ENCODE measurements at places on chromosomes 2 and 18.

DNA sequence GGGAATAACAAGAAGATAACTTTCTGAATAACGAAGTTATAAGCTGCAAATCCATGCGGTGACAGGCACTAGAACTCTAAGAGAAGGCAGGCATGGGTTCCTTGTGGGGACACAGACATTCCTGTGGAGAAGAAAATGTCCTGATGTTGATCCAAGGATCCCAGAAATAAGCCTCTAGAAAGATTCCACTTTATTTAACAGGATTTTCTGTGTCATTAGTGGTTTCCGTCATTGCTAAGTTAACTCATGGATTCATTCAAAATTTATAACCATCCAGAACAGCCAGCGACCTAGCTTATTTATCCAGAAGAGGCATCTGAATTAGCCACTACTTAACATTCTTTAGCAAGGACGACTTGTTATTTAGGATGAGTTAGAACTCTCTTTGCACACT, 10.0 kb upstream of the CD302 start:
- no peak overlapping the region for H3K27ac ChIP-seq
- peaks cover 69% of the 10 kb centered on the region for H3K36me3 ChIP-seq
- no peak for ATAC-seq

GRCh38 chr2:219416938-219417337, 1.2 kb upstream of the DES start:
- no peak overlapping the region for H3K4me3 ChIP-seq
- ATAC-seq = no peak
- no peaks in the 10 kb centered on the region for H3K36me3 ChIP-seq
- H3K27ac ChIP-seq = no peak overlapping the region

DNA sequence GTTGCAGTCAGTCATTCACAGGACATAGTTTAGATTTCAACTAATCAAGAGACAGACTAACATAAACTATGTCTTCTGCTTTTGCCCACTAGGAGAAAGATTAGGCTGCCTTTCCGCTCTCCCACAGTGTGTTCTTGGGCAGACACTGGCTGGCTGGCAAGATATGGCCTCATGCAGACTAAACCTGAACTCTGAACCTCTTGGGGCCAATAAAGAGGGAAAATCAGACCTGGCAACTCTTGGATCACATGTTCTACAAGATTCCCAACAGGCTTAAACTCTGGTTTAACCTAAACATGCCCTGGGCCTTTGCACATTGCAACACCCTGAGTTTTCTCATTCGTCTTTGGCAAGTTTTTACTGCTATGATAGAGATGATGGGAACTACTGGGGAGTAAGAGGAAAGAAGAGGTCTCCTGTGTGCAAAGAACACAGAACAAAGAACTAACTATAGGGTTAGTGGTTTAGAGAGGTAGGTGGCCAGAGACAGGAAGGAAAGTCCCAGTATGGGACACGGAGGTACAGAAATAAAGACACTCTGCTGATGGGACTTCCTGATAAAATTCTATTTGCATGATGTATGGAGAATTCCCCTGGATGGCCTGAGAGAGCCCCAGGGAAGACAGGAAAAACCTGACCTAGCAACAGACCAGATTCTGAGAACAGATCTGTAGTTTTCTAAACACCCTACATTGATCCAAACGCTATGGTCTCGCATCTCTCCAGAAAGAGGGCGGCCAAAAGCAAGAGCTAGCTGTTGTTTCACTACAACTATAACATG, 2.0 kb upstream of the ATRAID start:
- H3K27me3 ChIP-seq = no peaks in the 10 kb centered on the region
- H3K4me3 ChIP-seq = peak overlapping the region; percentile 15
- peaks cover 31% of the 10 kb centered on the region for H3K4me1 ChIP-seq
- ATAC-seq = no peak
- peaks cover 40% of the 10 kb centered on the region for H3K36me3 ChIP-seq

DNA sequence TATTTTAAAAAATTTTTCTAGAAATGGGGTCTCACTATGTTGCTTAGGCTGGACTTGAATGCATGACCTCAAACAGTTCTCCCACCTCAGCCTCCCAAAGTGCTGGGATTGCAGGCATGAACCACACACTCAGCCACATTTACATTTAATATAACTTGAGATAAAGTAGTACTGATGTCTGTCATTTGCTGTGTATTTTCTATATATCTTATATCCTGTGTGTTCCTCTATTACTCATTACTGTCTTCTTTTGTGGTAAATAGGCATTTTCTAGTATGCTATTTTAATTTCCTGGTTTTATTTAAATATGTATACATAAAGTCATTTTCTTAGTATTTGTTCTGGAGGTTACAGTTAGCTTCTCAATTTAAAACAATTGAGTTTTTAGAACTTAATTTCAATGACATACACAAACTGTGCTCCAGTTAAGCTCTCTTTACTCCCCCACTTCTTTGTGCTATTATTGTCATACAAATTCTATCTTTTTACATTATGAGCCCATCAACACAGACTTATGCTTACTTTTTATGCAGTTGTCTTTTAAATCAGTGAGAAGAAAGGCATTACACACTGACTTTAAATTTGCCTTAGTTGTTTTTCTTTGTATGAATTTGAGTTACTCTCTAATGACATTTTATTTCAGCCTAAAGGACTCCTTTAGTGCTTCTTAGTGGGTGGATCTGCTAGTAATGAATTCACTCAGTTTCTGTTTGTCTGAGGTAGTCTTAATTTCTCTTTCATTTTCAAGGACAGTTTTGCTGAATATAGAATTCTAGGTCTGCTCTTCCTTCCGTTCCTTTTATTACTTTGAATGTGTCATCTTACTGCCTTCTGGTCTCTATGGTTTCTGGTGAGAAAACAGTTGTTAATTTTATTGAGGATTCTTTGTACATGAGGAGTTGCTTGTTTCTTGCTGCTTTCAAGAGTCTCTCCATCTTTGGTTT, 6.2 kb upstream of the INPP4A start:
- no peak overlapping the region for H3K4me3 ChIP-seq
- H3K4me1 ChIP-seq = peaks cover 6% of the 10 kb centered on the region
- no peak overlapping the region for H3K27ac ChIP-seq
- no peaks in the 10 kb centered on the region for H3K36me3 ChIP-seq
- H3K27me3 ChIP-seq = peaks cover 8% of the 10 kb centered on the region

GRCh38 chr2:30649278-30649677, 158.0 kb downstream of the CAPN13 start:
- no peaks in the 10 kb centered on the region for H3K27me3 ChIP-seq
- ATAC-seq = no peak
- H3K27ac ChIP-seq = no peak overlapping the region
- H3K4me3 ChIP-seq = no peak overlapping the region

DNA sequence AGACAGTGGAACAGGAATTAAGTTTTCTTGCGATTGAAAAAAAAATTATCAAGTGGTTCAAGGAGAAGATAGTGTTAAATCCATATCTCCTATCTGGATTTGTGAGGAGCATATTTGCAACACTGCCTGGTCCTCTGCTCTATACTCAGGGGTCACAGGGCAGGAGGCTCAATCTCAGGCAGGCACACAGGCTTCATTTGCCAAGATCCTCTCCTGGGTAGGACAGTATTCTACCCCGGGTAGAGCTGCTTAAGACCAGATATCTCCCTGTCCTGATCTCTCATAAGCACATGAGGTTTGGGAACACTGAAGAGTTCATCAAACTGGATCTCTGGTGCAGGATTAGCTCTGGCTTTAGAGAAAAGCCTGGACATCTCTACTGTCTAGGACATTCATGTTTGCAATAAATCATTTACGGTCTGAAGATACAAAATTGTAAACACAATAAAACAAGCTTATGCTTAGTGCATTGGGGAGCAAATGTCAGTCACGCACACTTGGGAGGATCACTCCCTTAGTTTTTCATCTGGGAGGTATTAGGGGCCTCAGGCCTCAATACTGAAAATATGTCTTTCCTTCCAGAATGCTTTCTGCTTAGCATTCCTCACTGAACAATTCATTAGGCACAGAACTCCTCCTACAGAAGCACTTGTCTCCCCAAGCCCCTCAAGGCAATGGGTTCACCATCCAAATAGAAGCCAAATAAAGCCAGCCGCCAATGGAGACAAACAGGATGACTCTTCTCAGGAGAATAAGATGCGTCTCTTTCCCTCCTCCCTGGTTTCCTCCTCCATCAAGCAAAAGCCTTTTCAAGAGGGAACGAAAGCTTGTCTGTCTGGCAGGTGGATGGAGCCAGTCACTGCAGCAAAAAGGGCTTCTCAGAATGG, 34.1 kb upstream of the LCLAT1 start:
- no peak overlapping the region for H3K4me3 ChIP-seq
- no peaks in the 10 kb centered on the region for H3K36me3 ChIP-seq
- no peaks in the 10 kb centered on the region for H3K27me3 ChIP-seq
- no peak overlapping the region for H3K27ac ChIP-seq
- peaks cover 17% of the 10 kb centered on the region for H3K4me1 ChIP-seq
- no peak for ATAC-seq

GRCh38 chr18:46679846-46680598, 23.0 kb upstream of the LOXHD1 start:
- H3K4me3 ChIP-seq = no peak overlapping the region
- H3K27ac ChIP-seq = no peak overlapping the region
- peaks cover 16% of the 10 kb centered on the region for H3K27me3 ChIP-seq
- no peaks in the 10 kb centered on the region for H3K36me3 ChIP-seq

- H3K4me1 ChIP-seq = no peaks in the 10 kb centered on the region
- no peaks in the 10 kb centered on the region for H3K27me3 ChIP-seq
- no peak overlapping the region for H3K4me3 ChIP-seq
- no peak for ATAC-seq
These were observed 267.9 kb downstream of the FBXO15 start for GRCh38 chr18:73879766-73880165.

DNA sequence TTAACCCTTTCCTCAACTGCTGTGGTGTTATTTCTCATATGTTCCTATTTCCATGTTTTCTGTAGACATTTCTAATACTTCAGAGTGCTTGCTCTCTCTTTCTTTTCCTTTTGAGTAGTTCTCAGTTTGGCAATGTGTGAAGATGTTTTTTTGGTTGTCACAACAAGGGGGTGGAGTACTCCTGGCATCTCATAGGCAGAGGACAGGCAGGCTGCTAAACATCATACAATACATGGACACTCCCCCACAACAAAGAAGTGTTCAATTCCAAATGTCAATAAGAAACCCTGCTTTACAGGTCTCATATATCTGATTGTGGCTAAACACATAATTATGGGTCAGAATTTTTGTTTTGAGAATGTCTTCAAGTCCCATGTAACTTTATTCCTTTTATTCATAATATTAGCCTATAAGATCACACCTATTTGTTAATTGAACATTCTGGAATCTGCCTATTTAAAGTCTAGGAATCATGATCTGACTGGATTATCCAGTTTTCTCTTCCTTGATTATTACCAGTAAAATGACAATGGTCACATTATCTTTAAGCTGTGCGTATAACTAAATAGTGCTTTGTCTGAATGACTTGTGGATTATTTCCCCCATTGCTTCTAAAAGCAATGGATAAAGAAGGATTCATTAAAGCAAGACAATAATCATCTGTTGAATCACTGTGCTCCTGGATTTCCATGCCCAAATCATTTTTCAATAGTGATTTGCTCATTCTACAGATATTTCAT, 46.8 kb upstream of the ITPRID2 start:
- H3K27me3 ChIP-seq = peaks cover 19% of the 10 kb centered on the region
- H3K4me1 ChIP-seq = no peaks in the 10 kb centered on the region
- ATAC-seq = no peak
